ENCODE measurements at places on chromosomes 13 and 19.

GRCh38 chr13:98447881-98448641 lies 128.8 kb downstream of the STK24 start:
- peak; percentile 27 for DNase-seq

GRCh38 chr19:58515259-58515658 lies 3.5 kb upstream of the SLC27A5 start:
- DNase-seq = no peak

DNA sequence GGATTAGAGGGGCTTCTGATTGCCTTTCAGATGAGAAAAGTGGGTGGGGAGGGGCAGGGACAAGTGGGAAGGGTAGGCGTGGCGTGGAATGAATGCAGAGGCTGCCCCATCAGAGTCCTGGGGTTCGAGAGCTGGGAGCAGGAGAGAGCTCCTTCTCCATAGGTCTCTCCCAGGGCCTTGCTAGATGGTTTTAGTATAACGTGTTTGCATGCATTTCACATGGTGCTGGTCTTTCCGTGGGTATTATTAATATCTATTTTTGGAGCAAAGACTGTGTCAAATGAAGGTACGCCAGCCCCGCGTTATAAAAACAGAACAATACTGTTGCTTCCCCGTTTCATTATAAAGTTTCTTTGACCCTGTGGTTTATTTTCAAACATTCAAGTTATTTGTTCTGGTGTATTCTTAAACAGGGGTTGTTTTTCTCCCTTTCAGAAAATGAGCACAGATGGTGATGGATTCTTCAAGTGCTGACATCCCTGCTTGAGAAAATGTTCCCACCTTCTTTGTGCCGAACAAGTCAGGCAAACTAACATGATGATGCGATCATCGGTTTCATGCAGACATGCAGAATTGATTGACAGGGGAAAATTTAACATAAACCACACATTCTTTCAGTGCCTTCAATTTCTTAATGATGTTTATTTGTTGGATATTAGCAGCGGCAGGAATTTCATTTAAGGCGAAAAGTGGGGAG lies 62.1 kb upstream of the ZNF536 start:
- no peak for DNase-seq

DNA sequence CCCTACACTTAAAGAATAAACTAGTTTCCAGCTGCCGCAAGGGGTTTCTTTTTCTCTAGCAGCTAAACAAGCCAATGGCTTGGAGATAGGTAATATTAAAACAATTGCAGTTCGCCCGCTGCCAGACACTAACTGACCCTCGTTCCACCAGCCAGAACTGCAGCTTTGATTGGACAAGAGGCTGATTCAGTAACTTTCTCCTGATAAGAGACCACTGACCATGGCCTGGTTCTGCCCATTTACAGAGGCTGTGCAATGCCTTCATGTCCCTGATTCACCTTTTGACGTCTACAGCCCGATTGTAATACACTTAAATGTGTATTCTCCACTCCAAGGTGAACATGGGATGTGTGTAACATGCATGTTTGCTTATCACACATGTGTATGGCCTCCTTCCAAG lies 12.8 kb upstream of the C19orf12 start:
- no peak for DNase-seq

- no peak for DNase-seq
These were observed 302.9 kb downstream of the DCT start for GRCh38 chr13:94176561-94176960.

DNA sequence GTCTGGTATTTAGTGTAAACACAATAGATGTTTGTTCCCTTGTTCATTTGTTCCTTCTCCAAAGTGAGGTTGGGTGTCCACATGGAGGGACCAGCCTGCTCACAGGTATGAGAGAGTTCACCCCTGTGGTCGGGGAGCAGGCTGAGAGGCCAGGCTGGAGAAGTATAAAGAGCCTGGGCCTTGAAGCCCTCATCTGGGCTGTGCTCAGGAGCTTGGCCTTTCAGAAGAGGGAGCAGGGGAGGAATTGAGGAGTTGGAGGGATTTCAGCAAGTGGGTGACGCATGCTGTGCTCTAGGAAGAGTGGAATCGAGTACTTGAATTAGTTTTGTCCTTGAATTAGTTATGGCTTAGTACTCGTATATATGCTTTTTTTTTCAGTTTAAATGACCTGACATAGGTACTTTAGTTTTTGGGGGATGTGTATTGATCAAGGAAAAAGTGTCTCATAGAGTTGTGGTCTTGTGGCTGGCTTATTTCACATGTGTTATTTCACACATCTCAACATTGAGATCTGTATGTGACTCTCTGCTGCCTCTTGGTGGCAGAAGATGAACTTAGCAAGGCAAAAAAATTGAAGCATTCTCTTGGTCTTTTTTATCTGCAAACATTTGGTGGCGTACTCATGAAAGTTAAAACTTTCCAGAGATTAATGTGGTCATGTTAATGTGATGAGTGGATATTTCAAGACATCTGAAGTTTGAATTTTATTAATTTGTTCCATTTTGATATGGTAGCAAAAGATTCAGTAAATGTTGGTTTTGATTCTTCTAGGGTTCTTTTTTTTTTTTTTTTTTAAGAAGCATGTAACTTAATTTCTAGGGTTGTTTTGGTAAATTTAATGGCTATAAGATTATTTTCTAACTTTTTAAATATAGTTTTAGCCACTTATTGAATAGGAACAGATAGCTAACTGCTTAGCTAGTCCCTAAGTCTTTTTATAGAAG lies 54.3 kb downstream of the SLAIN1 start:
- peak; percentile 53 for DNase-seq

GRCh38 chr19:51477344-51477743 lies 995 bp upstream of the CEACAM18 start:
- DNase-seq = no peak

- no peak for DNase-seq
These were observed 72.9 kb upstream of the IRS2 start for GRCh38 chr13:109859216-109859835.

DNA sequence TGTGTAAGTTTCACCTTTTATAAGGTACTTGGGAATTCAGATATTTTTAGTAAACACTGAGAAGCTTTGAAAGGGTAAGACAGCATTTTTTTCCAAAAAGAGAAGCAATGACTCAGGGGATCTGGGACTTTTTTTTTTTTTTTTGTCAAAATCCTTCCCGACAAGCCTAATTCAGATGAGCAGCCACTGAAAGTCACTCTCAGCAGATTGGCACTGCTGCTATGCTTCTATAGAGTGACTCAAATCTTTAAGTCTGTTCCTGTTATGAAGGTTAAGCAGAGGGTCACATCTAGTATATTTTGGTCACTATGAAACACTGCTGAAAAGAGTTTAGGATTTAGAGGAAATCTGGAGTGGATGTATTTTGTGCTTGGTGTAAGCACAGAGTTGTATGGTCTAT lies 571.1 kb downstream of the MYO16 start:
- DNase-seq = no peak

DNA sequence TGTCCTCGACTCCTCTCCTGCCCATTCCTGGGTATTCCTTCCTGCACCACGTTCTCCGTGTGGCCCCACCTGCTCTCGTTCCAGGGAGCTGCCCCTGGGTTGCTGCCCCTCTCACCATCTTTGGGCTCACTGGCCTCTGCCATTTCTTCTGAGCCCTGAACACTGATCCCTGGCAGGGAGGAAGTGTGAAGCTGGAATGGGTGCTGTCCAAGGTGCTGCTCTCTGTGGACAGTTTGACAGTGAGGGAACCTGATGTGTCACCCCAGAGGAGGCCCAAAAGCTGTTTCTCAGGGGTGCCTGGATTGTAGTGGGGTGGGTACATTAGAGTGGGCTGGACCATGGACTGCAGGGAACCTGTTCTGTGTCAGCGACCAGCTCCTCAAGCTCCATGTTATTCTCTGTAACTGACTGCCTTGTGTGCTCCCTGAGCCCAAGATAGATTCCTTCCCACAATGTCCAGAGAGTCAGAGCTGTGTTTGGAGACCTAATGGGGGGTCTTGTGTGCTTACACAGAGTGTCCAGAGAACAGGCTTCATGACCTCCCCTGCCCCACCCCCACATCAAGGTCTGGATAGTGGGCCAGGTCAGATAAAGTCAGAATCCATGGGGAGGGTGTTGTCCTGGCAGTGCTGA lies 7.2 kb upstream of the CEACAM8 start:
- DNase-seq = no peak

- peak; percentile 62 for DNase-seq
These were observed 736 bp upstream of the ZMYM5 start for GRCh38 chr13:19864024-19864745.

GRCh38 chr13:33611121-33611805 lies 206.7 kb upstream of the RFC3 start:
- DNase-seq = no peak

DNA sequence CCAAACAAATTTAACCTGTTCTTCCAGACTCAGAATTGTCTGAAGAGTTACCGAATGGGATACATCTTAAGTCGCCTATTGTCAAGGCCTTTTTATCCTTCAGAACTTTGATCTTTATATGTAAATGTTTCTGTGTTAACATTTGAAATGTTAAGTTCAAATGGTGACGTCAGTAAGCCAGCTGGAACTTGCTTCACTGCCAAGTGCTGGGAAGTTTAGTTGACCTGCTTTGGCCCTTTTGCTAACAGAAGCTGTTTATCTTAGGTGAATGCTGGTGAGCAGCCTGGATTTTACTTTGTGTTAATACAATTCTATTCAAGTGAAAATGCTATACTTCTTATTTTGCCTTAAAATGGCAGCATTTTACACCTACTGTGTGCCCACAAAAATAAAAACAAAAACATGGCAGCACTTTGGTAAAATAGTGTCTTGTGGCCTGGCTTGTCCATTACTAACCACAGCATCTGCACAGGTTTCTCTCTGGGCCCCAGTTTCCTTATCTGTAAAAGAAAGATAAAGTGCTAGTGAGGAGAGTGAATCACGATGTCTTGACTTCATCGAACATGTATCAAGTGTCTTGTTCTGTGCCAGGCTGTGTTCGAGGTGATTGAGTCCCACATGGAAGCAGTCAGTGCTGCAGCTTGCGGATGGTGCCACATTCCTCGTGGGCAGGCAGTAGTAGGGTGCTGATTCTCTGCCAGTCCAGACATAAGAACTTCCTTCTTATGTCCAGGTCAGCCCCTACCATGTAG lies 2.2 kb downstream of the NAXD start:
- DNase-seq = no peak

DNA sequence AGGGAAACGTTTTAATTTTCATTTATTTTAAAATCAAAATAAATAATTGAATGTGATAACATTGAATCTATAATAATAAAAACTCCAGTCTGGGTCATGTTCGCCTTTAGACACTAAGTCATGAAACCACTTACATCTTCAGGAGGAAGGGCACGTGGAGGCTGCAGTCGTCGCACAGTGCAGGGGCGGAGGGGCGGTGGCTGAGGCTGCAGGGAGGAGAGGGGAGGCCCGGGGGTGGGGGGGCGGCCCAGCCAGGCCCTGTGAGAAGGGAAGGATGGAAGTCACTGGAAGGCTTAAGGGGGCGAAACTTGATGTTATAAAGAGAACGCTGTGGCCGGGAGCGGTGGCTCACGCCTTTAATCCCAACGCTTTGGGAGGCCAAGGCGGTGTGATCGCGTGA lies 14.9 kb upstream of the LATS2 start:
- DNase-seq = no peak

DNA sequence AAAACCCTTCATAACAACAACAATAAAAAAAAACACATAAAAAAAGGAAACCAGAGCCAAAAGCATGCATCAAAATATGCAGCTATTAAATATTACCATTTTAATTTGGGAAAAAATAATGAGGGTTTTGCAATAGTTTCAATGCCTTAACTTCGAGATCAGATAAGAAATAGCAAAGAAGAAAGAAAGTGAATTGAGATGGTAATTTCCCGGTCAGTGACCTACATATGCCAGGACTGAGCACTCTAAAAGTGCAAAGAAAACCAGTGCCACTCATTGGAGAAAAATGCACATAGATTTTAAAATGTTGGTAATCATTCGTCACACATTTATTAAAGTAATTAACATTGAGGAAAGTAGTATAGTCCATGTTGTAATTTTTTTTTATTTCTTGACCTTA lies 944.2 kb downstream of the EFNB2 start:
- DNase-seq = no peak

DNA sequence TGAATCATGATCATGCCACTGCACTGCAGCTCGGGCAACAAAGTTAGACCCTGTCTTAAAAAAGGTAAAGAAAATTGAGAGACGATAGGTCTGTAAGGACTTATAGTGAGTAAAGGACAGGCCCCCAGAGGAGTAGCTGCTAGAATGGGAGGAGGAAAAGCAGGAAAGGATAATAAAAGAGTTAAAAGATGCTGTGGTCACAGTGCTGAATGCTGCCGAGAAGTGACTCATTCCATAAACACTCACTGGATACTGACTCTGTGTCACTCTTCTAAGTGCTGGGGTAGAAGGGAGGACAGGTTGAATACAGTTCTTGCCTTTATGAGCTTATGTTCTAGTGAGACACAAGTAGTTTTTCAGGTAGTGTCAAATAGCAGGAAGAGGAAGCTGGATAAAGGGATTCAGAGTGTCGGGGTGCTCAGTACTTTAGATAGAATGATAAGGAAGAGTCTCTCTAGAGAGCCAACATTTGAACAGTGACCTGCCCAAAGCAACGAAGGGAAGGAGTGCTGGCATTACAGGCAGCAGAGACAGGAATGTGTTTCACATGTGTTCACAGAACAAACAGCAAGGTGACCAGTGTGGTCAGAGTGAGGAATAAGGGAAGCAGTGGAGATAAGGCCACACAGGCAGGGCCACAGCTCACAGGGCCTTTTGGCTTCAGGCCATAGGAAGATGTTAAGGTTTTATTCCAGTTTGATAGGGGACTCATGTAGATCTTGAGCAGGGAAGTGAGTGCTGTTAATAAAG lies 1240.5 kb downstream of the UQCRFS1 start:
- DNase-seq = no peak

- no peak for DNase-seq
These were observed 386.3 kb downstream of the KCTD12 start for GRCh38 chr13:76499891-76500290.

GRCh38 chr13:24129914-24130774 lies 30.4 kb upstream of the SPATA13 start:
- DNase-seq = no peak

GRCh38 chr19:14830702-14831101 lies 4.3 kb downstream of the OR7A5 start:
- no peak for DNase-seq
